ENCODE measurements at places on chromosomes 11 and 22.

GRCh38 chr22:24107661-24108060 lies 73.6 kb upstream of the SUSD2 start:
- DNase-seq: no peak

- peak; percentile 84 for DNase-seq
These were observed at the start of the genes NUDT22 and TRPT1 for GRCh38 chr11:64225608-64226506. Gene NUDT22 (plus strand): TSS chr11:64226274. CDS start chr11:64226653, 379 bp downstream. Gene TRPT1 (minus strand): TSS chr11:64226186. CDS start chr11:64225860, 326 bp downstream.

DNA sequence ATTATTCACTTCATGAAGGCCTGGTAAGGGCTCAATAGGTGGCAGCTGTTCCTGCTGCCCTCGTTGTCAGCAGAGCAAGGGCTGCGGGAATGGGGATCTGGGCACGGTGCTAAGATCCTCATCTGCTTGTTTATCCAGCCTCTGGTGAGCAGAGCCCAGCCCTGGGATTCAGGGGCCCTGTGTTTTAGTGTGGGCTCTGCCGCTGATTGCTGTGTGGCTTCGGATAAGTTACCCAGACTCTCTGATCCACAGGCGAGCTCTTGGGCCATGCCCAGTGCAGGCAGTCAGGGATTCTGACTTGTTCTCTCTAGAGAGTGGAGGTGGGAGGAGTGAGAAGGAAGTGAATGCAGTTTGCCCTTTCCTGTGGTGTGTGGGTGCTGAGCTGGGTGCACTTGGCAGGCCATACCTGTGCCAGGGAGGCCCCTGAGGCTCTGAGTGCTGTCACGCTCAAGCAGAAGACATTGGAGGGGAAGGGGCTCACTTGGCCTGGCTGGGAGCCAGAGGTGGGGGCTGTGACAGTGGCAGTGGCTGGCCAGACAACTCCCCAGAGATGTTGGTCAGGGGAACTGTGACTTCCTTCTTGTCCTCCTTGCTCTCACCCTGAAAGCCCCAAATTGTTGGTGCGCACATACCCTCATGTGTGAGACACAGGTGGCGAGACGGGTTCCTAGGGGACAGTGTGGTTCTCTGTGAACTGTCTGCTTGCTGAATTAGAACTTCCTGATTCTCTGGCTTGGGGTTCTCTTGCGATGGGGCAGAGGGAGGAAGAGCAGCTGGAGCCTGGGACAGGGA lies 43.7 kb downstream of the CD82 start:
- peak; percentile 27 for DNase-seq

DNA sequence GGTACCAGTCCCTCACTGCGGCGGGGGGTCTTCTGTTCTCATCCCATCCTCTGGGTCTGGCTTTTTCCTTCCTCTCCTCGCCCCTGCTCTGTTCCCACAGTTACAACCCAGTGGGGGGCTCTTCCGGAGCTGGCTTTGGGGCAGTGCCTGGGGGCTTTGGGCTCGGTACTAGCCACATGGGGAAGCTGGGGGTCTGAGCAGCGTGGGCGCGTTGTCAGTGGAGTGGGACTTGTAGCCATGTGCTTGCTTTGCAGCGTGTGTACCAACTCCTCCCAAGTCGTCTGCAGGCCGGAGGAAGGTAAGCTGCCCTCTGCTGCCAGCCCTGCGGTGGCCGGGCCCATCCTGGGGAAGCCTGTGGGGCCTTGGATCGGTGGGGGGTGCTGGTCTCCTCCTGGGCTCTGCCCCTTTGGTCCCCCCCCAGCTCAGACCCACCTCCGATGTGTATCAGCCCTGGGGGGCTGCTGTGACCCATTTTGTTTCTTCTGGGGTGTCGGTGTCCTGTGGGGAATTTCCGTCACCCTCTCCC lies 17.5 kb downstream of the MUC2 start:
- no peak for DNase-seq

- no peak for DNase-seq
These were observed 16.1 kb upstream of the NRIP3 start for GRCh38 chr11:9019861-9020260.

DNA sequence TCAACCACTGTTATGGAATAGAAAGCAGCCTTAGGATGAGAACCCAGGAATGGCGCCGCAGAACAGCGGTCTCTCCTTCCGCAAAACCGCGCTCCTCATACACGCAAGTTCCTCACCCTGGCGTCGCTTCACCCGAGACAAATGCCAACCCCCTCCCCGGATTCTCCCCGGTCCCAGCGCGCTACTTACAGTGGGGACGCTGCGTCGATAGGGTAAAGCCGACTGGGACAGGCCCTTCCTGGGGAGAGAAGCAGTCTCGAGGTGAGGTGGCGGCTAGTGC lies 287 bp downstream of the RPS13 start:
- no peak for DNase-seq

DNA sequence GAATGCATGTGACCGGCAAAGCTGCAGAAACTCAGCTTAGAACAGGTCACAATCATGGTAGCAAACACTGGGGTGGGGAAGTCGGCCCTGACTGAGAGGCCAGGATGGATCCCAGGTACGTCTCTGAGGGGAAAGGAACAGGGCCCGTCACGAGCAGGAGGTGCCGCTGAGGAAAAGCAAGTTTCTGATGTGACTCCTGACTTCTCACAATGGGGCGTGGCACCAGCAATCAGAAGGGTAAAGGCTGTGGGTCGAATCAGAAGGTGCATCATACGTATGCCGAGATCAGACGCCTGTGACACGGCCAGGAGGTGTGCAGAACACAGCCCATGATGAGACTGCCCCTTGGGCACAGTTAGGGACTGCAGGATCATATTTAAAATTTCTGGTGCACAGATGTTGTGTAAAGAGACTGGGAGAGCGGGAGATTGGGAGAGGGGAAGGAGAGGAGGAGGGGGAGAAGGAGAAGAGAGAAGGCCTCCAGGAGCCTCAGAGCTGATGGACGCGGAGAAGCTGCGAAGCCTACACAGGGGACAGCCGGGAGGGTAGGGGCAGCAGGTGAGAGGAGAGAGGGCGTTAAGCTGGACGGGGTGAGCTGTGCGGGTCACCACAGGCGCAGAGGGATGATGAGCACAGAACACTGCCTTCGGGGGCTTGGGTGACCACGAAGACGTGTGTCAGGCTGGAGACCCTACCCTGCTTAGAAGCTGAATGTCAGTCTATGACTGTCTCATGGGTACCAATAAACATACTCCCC lies 30.7 kb downstream of the KRTAP5-5 start:
- DNase-seq: no peak

DNA sequence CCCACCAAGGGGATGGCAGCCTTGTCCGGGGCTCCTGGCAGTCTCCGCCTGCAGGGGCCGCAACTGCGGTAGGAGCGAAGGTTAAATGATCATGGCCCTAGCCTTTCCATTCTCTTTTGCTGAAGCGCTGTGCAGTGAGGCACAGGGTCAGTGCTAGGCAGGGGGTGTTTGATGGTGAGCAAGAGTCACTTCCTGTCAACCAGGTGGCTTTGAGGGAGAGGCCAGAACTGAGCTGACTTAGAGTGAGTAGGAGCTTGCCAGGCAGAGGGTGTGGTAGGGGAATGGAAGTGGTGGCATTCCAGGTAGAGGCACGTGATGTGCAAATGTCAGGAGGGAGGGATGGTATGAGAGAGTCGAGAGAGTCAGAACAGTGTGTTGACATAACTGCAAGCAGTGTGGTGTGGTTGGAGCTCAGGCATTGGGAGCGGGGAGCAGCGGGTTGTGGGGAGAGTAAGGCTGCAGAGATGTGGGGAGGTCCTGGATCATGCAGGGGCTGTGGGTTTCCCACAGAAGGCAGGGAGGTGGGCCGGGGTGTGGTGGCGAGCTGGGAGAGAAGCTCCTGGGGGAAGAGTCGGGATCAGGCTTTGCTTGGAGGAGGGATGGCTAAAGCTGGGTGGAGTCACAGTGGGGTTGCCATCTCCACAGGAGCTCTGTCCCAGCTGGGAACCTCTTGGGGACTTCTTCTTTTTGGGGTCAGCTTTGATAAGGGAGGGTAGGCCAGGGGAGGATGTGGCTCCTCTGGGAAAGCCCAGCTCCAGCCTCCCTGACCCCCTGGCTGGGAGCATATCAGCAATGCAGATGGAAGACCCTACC lies 33.3 kb downstream of the AMPD3 start:
- no peak for DNase-seq

GRCh38 chr11:72655014-72655413 lies 19.2 kb downstream of the PDE2A start:
- no peak for DNase-seq

DNA sequence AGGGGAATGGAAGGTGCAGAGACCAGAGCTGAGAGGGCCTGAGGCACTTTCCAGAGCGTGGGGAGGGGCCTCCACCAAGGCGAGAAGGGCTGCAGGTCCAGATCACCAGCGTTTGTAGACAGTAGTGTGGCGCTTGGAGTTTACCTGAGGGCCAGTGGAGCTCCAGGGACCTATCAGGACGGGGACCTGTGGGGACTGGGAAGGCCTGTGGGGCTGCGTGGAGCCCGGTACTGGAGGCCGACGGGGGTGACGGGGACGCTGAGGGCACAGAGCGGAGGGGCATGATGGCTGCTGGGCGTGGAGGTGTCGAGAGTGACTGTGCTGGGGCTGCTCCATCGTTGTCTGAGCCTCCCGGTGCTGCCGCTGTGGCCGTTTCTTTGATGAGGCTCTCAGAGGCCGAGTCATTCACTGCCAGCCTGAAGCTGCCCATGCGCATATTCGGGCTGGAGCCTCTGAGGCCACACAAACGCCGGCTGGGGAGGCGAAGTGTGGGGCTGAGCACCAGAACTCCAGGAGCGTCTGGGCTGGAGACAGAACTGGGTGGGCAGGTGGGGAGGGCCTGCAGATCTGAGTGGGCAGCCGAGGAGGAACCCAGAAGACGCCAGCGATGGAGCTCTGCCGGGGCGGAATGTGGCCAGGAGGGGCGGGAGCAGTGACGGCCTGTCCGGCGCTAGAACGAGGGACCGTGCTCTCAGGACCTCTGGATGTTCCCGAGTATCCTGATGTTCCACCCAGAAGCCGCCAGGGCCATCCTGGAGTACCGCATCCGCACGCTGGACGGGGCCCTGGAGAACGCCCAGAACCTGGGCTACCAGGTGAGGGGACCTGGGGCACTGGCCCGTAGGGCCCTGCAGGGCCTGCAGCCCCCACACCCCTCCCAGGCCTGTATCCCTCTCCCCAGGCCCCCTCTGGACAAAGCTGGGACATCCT lies 2.6 kb downstream of the PGGHG start:
- no peak for DNase-seq

GRCh38 chr11:2511421-2512369 lies 66.9 kb downstream of the KCNQ1 start:
- DNase-seq: no peak

DNA sequence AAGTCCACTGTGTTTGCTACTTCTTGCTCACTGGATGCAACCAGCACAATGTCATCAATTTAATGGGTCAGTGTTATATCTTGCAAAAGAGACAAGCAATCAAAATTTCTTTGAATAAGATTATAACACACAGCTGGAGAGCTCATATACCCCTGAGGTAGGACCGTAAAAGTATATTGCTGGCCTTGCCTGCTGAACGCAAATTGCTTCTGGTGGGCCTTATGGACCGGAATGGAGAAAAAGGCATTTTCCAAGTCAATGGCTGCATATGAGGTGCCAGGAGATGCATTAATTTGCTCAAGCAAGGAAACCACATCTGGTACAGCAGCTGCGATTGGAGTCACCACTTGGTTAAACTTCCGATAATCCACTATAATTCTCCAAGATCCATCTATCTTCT lies 119.1 kb downstream of the ZNF280B start:
- DNase-seq: no peak

GRCh38 chr11:102117472-102118113 lies 7.3 kb downstream of the YAP1 start:
- DNase-seq: no peak

- no peak for DNase-seq
These were observed 1.3 kb upstream of the CD82 start for GRCh38 chr11:44564166-44564565.

- no peak for DNase-seq
These were observed 77.2 kb downstream of the PISD start for GRCh38 chr22:31584804-31585160.

DNA sequence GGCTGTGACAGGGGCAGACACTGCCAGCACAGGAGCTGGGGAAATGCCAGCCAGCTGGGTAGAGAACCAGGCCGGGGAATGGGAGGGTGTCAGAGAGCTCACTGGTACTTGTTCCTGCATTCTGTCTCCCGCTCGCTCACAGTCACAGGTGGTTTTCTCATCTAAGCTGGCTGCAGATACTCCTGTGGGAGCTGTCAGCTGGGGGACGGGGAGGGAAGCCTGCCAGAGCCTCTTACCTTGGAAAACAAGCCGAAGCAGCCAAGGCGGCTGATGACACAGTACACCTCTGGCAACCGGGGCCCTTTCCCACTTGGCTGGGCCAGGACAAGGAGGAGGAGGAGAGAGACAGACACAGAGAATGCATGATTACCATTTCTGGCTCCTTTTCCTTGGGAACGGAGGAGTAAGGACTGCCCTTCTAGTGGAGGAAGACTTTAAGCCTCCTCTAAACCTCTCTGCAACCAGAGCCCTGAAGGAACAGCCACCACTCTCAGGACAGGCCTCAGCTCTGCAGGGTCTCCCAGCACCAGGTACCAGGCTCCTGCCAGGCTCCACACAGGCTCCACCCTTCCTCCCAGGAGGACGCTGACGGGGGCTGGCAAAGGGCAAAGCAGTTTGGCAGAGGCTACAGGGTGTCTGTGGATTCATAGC lies 25.1 kb downstream of the RPL27A start:
- DNase-seq: no peak

DNA sequence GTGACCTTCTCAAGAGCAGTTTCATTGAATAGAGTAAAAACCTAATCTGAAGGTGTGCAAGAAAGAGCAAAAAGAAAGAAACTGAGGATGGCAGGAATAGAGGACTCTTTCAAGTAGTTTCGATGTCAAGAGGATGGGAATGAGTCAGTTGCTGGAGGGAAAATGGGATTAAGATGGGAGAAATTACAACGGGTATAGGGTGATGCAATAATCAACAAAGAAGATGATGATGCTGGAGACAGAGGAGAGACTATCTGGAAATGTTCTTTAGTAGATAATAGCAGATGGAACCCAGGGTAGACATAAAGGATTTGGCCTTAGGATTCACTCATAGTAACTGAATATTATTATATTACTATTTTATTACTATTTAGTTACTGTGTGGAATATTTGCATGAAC lies 189.4 kb downstream of the GRIA4 start:
- no peak for DNase-seq

GRCh38 chr11:26987731-26988130 lies 6.2 kb upstream of the FIBIN start:
- no peak for DNase-seq

- no peak for DNase-seq
These were observed 94.6 kb upstream of the OR9G4 start for GRCh38 chr11:56842814-56843794.

GRCh38 chr22:48908547-48908946 lies 919.1 kb downstream of the BRD1 start:
- no peak for DNase-seq

DNA sequence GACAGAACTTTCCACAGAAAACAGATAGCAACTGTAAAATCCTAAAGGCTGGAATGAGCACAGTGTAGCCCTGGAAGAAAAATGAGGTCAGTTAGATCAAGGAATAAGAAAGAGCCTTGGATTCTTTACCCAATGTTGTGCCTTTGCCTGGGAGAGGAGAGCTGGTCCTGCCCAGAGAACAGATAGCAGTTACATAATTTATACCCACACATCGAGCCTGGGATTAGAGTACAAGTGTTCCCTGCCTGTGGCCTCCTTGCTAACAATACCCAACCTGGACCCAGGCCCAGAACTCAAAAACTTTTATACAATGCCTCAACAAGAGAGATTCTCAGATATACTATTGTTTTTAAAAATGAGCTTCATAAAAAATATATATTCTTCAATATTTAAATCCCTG lies 1998.4 kb downstream of the LRRC4C start:
- DNase-seq: no peak

- DNase-seq: no peak
These were observed 2.5 kb downstream of the MRGPRG start for GRCh38 chr11:3216027-3216525.

GRCh38 chr11:2213384-2213842 lies 41.8 kb upstream of the TH start:
- no peak for DNase-seq
